Adrenal gland (tissue), 19 donors: ENCODE measurements at places on chromosomes 3 and 15.

DNA sequence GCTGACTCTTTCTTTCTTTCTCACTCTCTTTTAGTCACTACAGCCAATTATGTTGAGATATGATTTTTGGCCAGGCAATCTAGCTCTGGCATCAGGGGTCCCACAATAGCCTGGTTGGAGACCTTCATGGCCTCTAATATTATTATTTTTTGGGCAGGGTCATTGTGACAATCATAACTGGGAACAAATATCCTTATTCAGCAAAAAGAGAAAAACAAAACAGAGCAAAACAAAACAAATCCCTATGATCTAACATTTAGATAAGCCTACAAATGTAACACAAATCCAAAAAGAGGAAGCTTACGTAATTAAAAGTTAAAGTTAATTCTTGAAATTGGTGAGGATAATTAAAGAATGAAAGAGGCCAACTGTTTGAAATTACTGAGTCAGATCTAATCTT is 640.0 kb downstream of the TUSC7 start:
- no peak for DNase-seq

DNA sequence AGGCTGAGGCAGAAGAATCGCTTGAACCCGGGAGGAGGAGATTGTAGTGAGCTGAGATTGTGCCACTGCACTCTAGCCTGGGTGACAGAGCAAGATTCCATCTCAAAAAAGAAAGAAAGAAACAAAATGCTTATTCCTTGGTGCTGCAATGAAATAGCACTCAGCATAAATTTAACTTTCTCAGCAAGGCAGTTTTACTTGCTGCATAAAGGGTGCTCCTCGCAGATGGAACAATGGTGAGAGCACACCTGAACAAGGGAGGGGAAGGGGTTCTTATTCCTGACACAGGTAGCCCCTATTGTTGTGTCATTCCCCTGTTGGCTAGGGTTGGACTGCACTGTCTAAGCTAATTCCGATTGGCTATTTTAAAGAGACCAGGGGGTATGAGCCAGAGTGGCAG is 17.1 kb downstream of the PAK2 start:
- no peak for DNase-seq

DNA sequence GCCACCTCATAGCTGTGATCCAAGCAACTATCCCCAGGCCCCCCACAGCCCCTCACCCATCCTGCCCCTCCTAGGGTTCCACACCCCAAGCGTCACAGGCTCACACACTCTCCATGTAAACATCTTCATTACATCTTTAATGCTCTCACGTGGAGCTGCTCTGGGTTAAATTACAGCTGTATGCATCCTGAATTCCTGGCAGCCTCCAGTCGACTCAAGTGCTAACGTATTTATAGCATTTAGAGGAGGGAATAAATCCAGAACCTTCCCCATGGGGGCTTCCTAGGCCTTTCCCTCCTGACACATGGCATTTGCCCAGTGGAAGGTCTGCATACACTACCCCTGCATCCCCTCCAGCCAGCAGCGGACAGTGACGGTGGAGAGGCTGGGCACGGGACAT is 9.6 kb downstream of the C3orf18 start:
- DNase-seq: no peak

GRCh38 chr3:43423142-43423541 is 136.8 kb downstream of the SNRK start:
- DNase-seq: peak; percentile 85

- no peak for DNase-seq
Measured at GRCh38 chr3:58013973-58014649, 5.9 kb downstream of the FLNB start.

DNA sequence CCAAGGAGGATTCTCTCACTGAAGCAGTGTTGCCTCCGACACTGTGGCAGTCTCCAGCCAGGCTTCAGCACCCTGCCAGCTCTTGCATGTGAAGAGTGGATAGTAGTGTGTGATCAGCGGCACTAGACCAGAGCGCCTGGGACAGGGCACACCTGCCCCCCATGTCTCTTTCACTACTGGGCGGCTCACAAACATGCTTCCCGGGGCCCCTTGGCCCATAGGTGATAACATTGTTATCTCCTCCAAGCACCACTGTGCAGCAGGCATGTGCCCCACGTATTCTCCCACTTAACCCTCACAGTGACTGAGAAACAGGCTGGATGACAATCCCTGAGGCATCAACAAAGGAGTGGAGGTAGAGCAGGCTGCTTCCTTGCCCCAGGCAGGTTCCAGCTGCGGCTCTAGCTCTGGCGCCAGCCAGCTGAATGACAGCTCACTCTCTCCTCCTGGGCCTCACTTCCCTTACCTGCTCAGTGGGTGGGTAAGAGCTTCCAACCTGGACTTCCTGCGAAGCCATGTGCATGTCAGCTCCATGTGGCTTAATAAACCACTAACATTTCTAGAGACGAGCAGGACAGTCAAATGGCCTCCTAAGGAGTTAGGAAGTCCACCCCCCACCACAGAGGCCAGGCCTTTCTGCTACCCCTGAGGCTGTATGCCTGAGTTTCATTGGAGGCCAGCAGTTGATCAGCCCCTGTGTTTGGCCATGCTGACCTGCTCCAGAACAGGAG is 37.8 kb downstream of the KLF13 start:
- no peak for DNase-seq

- DNase-seq: no peak
Measured at GRCh38 chr3:112815981-112816380, 30.7 kb downstream of the CD200R1L start.

DNA sequence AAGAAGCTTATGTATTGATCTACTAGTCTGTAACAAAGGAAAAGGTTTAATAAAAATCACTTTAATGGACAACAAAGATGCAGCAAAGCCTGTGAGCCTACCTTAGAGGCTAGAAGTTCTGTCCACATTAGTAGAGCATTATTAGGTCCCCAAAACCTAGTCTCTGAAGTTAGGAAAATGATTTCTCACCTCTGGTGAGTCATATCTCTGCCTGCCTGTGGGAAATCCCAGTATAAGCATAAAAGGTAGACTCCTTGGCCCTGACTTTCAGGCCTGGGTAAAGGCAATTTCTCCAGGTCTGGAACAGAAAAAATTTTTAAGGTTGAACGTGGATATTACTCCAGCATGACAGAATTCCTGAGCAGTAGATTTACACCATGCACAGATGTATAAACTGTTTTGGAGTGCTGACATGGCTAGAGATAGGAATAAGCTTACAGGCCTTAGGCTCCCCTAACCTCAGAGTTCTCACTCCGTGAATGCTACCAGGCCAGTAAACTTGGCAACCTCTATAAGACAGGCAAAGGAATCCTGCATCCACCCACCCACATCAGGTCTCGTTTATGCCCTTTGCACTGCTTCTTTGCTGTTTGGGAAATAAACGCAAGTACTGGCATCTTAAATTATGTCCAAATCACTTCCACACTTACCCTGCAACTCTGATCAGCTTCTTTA is 104.1 kb downstream of the SERPINI1 start:
- no peak for DNase-seq

- DNase-seq: no peak
Measured at GRCh38 chr15:77032647-77033416, 37.9 kb downstream of the PSTPIP1 start.

DNA sequence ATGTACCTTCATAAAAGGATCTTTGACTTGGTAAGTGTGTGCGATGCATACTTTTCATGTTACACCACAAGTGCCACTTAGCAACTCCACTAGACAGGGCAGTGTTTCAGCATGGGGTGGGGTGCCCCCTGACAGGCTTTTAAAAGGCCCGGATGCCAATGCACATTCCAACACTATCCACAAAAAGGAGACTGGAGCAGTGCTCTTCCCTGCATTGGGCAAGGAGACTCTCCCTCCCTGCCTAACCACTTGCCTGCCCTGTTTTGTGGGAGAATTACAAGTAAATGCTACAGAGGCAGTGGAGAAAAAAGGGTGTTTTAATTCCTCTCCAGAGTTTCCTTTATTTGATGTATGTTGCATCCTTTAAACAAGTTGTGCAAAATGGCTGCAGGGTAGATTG is 1.7 kb upstream of the RARB start:
- DNase-seq: no peak

DNA sequence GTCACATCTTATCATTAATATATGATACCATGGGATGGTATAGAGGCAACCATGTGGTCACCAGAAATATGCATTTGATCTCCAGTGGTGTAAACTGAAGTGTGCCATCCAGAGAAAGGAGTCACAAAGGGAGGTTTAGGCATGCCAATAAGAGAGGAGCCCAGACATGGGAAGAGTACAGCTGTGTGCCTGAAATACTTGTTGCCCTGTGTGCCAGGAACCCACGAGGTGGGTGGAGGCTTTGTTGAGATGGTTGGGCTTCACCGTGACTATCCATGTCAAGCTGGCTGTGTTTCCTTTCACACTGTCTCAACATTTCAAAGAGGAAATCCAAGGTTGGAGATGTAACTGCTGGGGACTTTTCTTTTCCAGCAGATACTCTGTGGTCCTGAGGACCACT is 43.5 kb downstream of the CACNA2D3 start:
- DNase-seq: no peak

GRCh38 chr15:96366526-96366877 is 36.0 kb downstream of the NR2F2 start:
- no peak for DNase-seq

GRCh38 chr3:121834157-121834670 is 646 bp downstream of the IQCB1 start:
- DNase-seq: no peak

DNA sequence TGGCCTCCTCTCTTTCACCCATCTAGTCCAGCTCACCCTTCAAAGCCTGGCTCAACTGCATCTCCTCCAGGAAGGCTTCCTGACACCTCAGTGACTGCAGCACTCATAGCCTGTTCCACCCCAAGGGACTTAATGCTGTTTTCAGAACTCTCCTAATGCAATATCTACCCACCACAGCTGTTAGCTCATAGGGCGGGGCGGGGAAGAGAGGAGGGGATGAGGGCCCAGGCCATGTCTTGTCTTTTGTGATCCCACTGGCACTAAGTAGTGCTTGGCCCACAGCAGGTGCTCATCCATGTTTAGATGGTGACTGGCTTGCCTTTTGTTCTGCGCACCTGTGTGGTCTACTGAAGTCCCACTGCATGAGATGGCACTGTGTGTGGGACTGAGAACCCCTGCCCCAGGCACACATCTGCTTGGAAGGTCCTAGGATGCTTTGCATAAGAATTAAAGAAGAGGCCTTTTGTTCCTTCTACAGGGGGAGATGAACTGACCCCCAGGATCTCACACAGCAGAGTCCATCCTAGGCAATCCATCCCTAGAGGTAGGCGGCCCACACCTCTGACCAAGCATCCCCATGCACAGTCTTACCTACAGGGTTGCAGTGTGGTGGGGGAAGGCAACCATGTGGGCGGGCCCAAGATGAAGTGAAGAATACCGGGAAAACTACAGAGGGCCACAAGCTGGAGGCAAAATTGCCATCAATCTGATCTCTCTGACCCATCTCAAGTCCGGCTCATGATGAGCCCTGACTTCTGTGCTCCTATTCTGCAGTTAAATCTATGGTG is 23.0 kb downstream of the SLC12A8 start:
- no peak for DNase-seq

GRCh38 chr15:80289528-80290495 is 37.8 kb upstream of the CTXND1 start:
- DNase-seq: no peak

DNA sequence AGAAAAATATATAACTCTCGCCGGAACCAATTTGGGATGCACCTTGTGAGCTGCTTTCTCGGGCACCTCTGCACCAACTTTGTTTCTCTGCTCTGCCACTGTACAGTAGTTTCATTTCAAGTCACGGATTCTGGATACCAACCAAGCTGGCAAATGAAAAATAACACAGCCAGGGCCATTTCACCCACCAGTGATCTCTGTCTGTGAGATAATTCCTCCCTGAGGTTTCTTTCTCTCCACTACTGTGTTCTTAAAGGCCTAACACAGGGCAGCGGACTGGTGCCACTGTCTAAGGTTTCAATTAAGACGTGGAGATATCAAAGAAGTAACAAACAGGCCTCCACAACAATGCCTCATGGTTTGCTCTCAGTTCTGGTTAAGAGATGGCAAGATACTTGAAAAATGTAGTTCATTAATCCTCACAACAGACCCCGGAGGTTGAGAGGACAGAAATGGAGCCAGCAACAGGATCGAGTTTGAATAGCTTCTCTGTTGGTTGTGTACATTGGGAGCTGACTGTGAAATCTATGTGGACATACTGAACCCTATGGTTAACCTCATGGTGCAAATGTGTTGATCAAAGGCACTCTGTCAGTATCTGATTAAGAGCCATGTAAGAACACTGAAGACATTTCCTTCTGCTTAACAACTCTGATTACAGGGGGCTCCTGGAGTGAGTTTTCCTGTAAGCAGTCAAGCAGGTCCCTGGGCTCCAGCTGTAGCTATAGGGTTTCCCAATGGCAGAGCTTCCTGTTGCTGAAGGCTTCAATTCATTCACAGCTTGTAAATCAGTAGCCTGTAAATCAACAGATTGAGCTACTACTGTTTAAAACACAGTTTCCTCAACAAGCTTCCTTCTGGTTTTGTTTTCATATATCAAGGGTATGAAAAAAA is 470.5 kb downstream of the EPHA3 start:
- no peak for DNase-seq
